ENCODE measurements at places on chromosomes 6 and 20. TPM values are rescaled to one million over a fixed set of nuclear protein-coding genes. Genes with fewer than 3 reads are reported as not detected.

The CGA gene
- not detected for total RNA-seq

DNA sequence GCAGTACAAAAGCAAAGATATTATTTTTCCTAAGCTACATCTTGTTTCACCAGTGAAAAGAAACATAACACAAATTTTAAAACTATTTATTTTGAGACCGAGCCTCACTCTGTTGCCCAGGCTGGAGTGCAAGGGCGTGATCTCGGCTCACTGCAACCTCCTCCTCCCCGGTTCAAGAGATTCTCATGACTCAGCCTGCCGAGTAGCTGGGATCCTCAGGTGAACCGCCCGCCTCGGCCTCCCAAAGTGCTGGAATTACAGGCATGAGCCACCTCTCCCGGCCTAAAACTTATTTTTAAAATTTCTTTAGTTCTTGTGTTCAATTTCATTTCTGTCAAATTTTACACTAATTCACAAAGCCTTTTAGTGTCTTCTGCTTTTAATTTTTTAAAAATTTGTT is 5.9 kb downstream of the SRSF12 start:
- no peak for DNase-seq

- no peak for DNase-seq
These were observed 77.8 kb downstream of the ZFAND3 start for GRCh38 chr6:37897321-37897720.

The PPP1R3G gene
- total RNA-seq = 11.1 TPM

DNA sequence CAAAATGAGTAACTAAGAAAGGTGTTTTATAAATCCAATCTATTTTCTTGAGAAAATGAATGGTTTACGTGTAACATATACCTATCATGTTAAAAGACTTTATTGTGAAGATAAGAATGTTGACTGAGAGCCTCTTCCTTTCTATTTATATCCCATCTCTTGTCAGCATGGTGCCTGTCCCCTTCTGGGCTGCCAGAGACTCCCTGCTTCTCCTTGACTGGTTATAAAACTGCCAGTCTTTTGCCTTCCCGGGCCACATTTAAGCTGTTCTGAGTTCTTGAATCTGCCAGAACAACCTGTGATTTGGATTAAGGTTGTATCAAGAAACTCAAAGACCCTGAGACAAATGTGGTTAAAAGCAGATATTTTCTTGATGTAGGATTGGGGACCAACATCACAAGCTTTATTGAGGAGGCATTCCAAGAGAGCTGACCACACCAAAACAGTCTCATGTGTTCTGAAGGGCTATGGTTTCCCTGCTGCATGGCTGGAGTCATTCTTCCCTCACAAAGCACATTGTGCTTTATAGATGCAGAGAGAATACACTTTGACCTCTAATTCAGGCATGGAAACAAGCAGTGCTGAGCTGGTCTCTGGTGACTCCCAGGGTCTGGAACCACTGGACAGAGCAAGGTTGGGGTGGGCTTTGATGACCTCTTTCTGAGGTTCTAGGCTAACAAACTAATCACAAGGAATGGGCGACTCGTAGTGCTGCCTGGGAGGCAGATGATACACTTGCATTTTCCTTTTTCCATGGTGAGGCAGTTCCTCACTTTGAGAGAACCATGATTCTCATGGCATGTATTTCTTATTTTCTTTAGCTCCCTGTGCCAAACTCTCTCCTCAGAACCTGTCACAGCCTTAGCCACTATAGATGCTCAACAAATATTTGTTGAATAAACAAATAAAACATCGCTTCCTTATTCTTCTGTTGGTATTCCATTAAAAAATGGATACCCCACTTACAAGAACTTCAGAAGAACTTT is 205.0 kb upstream of the PREP start:
- no peak for DNase-seq

The PTPRT gene
- 0.08 TPM for total RNA-seq

The NFATC2 gene
- 4.2 TPM for total RNA-seq

- no peak for DNase-seq
These were observed 63.5 kb upstream of the E2F3 start for GRCh38 chr6:20338156-20338555.

All from left ventricle myocardium inferior (tissue), 1 donor.